NCI-H345 (cell line): ENCODE measurements at places on chromosomes 5 and 9.

DNA sequence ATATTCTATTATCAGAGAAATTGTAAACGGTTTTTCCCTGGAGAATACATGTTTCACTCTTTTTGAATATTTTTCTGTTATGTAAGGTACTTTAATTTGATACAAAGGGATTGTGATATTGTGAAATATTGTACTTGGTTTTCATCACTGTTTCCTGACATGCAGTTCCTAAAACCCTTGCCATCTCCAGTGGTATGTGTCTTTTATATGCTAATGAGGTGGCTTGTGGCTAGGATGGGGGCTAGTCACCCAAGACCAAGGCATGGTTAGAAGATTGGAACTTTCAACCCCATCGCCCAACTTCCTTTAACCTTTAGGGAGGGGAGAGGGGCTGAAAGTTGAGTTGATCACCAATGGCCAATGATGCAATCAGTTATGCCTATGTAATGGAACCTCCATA is 160.6 kb downstream of the TAF11L14 start:
- no peak for DNase-seq

- no peak for DNase-seq
Measured at GRCh38 chr5:169688106-169688505, 51.0 kb downstream of the DOCK2 start.

DNA sequence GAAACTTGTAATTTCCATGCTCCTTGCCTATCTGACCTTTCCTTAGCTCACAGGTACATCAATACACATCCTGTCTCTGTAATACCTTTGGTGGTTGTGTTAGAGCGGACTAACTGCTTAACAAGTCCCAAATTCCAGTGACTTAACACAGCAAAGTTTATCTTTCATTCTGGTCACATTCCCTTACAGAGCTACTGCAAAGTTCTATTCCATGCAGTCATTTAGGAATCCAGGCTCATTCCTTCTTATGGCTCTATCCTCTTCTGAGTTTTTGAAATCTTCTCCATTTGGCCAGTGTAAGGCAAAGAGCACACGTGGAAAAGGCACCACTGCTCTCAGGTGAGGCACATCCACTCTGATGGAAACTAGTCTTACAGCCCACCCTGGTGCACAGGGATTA is 238.6 kb upstream of the ANKRD55 start:
- no peak for DNase-seq

- peak; percentile 10 for DNase-seq
Measured at GRCh38 chr9:96232539-96233241, 69.3 kb downstream of the HSD17B3 start.

DNA sequence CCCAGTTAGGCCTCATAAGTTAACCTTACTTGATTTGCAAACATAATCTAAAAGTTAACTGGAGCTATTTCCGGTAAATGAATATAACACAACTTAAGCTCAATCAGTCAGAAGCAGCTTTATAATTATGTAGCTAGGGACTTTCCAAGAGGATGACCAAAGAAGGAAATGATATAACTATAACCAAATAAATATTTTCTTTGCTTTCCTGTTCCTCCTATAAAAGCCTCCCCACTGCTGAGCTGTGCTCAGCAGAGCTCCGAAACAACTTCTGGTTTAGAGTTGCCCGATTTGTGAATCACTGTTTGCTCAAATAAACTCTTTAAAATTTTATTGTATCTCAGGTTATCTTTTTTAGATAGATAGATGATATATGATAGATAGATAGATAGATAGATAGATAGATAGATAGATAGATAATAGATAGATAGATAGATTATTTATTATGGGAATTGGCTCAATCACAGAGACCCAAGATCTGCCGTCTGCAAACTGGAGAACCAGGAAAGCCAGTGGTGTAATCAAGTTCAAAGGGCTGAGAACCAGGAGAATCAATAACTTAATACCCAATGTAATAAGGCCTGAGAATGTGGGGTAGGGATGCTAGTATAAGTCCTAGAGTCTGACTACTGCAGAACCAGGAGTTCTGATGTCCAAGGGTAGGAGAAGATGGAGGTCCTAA is 19.3 kb upstream of the TMEM161B start:
- DNase-seq = no peak

DNA sequence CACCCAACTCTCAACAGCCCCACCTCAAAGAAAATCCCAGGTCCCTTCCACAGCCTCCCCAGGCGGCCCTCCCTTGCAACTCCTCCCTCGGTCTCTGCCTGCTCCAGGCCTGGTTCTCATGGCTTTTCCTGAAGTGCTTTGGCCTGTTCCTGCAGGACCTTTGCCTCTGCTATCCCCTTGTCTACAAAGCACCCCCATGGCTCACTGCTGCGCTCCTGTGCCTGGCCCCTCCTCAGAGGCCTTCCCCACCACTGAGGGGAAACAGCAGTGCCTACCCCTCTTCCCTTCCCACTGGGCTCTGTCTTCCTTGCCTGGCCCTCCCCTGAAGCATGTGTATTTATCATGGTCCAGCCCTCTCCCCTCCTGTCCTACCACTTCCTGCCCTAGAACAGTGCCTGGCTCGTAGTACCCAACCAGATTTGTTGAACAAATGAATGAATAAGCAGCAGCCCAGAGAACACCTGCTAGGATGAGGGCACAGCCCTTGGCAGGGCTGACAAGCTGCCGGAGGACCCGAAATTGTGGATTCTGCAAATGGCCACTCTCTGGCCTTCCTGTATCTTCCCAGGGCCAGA is 68.6 kb upstream of the LRRTM2 start:
- DNase-seq = no peak

DNA sequence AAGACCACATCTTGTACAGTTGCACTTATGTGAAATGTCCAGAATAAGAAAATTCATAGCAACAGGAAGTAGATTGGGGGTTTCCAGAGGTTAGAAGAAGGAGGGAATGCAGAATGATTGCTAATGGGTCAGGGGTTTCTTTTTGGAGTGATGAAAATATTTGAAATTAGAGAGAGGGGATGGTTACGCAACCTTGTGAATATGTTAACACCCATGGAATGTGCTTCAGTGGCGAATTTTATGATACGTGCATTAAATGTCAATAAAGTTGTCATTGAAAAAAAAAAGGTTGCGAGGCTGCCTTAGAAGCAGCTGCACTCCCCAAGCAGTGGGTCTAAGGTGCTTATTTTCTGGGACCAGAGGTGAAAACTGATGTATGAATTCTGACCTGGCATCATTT is 64.4 kb upstream of the SUB1 start:
- DNase-seq = no peak

- DNase-seq = no peak
Measured at GRCh38 chr9:68755752-68756151, 50.7 kb downstream of the PIP5K1B start.

- DNase-seq = no peak
Measured at GRCh38 chr9:99119976-99120655, 15.2 kb downstream of the TGFBR1 start.

DNA sequence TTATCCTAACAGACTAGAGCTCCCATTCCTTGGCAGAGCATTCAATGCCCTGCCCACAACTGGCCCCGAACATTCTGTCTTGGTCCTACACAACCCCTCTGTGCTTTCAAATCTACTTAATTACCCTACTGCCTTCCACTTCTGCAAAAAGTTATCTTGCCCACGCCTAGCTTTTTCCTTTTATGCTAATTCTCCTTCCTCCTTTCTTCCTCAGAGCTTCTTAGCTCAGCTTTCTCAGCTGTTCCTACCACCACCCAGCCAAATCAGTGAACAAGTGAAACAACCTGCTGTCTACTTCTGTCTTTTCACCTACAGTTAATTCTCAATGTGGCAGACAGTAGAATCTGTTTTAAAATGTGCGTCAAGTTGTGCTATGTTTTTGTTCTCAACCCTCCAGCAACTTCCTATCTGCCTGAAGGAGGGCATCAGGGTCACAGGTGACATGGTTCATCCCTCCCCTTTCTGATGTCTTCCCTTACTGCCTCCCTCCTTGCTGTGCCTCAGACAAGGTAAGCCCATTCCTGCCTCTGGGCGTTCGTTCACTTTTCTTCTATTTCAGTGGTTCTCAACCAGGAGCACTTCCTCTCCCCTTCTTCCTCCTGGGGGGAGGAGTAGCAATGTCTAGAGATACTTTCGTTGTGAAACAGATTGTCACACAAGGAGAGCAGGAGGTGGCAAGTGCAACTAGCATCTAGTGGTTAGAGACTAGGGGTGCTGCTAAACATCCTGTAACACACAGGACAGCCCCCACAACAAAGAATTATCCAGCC is 1.3 kb upstream of the REEP5 start:
- DNase-seq = no peak

DNA sequence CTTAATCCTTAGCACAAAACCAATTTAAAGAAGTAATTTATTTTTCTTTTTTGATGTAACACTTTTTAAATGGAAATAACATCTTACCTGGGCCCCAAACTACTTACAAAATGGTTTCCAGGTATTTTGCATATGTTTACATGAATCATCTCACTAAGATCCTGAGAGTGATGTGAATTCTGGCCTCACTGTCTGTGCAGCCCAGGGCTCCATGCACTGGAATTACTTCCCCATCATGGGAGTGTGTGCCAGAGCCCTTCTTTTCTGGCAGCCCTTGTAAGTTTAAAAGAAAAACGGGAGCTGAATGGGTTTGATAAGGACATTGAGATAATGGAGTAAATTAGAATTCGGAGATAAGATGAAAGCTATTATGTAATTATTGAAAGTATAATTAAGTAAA is 12.2 kb upstream of the F2R start:
- DNase-seq = no peak

- peak; percentile 92 for DNase-seq
Measured at GRCh38 chr9:107489687-107490605, at the start of gene KLF4. TSS of gene KLF4 (minus strand) at chr9:107489769. CDS start at chr9:107489172, 597 bp downstream.

DNA sequence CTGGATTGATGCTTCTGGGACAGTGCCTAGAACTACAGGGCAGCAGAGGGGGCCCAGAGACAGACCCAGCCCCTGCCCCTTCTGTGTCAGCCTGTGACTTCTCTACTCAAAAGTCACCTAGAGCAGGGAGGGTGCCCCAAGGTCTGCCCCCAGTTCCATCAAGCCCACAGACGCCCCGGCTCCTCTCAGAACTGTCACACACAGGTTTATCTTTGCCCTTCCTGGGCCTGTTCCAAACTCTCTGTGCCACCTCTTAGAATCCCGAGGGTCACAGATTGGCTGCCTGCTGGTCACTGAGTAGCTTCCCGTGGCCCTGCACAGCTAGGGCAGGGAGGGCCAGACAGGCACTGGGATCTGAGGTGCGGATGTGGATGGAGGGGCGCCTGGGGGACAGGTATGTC is 1.7 kb downstream of the RGS14 start:
- no peak for DNase-seq

DNA sequence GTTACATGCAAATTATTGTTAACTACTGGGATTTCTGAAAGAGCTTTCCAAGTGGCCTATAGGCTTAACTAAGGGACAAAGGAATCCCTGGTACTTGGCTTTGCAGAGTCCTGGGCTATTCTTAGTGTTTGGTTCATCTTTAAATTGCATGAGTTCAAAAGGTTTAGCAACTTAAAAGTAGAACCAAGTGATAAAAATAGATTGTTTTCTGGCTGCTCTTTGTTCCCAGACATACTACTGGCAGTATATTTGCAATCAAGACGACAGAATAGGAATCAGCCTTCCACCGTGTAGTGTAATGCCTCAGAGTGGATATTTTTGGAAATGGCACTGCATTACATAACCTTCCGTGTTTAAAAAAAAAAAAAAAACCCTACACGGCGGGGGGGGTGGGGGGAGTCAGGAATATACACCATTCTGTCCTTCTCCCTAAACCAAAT is 1.0 kb downstream of the NREP start:
- no peak for DNase-seq

DNA sequence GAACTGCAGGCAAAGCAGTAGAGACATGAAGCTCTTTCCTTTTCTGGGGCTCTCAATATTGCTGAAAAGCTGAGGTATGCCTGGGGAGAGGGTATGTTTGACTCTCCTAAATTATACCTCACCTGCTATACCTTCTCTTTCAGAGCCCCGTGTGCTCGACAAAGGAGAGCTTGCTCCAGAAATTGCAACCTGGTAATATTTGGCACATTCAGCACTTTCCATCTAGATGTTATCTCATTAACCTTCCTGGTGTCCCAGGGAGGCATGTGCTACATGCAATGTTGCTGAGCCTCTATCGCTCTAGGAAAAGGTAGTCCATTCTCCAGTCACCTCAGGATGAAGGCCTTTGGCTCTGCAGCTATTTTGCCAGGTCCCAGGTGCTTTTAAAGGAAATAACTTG is 78.5 kb upstream of the ZSWIM6 start:
- no peak for DNase-seq

- DNase-seq = no peak
Measured at GRCh38 chr5:170711300-170711699, 72.2 kb upstream of the GABRP start.

DNA sequence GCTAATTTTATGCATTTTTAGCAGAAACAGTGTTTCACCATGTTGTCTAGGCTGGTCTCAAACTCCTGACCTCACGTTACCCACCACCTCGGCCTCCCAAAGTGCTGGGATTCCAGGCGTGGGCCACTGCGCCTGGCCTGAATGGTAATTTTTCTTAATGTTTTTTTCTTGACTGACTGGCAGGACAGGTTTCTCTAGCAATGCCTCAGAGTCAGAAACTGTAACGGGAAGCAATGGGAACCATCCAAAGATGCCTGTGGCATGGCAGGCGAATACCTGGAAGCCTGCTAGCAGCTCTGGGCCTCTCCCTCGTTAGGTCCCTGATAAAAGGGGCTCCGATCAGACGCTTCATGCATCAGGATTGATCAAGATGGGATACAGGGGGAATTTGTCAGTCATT is 639.2 kb downstream of the NR2F1-AS1 start:
- DNase-seq = no peak

- peak; percentile 87 for DNase-seq
Measured at GRCh38 chr5:17096952-17097695, 120.3 kb upstream of the BASP1 start.
